ENCODE measurements at places on chromosomes 6 and 20. TPM values are rescaled to one million over a fixed set of nuclear protein-coding genes. Genes with fewer than 3 reads are reported as not detected.

GRCh38 chr6:109079981-109080380 lies 14.7 kb downstream of the SESN1 start:
- H3K36me3 ChIP-seq: no peaks in the 10 kb centered on the region
- no peaks in the 10 kb centered on the region for H3K27me3 ChIP-seq
- H3K4me3 ChIP-seq: no peak overlapping the region
- no peak overlapping the region for H3K27ac ChIP-seq
- peaks cover 13% of the 10 kb centered on the region for H3K4me1 ChIP-seq
- no peak for DNase-seq

DNA sequence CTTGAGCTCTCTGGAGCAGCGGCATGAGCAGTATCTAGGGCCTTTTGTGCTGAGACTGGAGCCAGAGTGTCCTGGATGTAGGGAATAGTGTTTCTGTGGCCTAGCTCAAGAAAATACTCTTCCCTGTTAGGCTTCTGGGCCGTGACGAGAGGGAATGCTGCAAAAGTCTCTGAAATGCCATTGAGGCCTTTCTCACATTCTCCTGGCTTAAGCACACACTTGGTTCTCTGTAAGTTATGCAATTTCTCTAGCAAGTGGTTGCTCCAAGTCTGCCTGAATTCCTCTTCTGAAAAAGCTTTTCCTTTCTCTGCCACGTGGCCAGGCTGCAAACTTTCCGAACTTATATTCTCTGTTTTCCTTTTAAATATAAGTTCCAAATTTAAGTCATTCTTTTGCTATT lies 744.4 kb downstream of the GRIK2 start:
- no peak overlapping the region for H3K4me3 ChIP-seq
- H3K36me3 ChIP-seq: no peaks in the 10 kb centered on the region
- H3K27me3 ChIP-seq: no peaks in the 10 kb centered on the region
- no peak overlapping the region for H3K27ac ChIP-seq
- no peaks in the 10 kb centered on the region for H3K4me1 ChIP-seq

GRCh38 chr6:97049253-97050011 lies 124.9 kb downstream of the KLHL32 start:
- H3K4me1 ChIP-seq: peaks cover 15% of the 10 kb centered on the region
- peak; percentile 40 for DNase-seq
- H3K4me3 ChIP-seq: peak overlapping the region; percentile 7
- H3K36me3 ChIP-seq: no peaks in the 10 kb centered on the region
- peak overlapping the region; percentile 72 for H3K27ac ChIP-seq
- no peaks in the 10 kb centered on the region for H3K27me3 ChIP-seq

DNA sequence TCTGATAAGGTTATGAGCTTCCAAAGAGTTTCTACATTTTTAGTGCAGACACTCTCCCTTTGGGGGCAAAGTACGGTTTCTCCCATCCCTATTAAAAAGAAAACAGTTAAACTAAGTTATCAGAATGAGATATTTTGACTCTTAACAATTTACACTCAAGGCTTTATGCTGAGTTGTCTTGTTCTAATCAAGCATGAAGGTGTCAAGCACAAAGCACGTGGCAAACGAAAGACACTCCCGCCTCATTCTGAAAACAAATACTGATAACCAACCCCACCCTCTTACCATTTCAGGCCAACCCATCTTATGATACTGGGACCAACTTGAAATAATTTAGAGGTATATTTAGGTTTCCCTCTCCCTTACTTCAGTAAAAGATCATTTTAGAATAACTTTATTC lies 24.3 kb downstream of the OR14J1 start:
- no peaks in the 10 kb centered on the region for H3K36me3 ChIP-seq
- H3K27me3 ChIP-seq: peaks cover 36% of the 10 kb centered on the region
- no peak overlapping the region for H3K4me3 ChIP-seq
- H3K4me1 ChIP-seq: no peaks in the 10 kb centered on the region

DNA sequence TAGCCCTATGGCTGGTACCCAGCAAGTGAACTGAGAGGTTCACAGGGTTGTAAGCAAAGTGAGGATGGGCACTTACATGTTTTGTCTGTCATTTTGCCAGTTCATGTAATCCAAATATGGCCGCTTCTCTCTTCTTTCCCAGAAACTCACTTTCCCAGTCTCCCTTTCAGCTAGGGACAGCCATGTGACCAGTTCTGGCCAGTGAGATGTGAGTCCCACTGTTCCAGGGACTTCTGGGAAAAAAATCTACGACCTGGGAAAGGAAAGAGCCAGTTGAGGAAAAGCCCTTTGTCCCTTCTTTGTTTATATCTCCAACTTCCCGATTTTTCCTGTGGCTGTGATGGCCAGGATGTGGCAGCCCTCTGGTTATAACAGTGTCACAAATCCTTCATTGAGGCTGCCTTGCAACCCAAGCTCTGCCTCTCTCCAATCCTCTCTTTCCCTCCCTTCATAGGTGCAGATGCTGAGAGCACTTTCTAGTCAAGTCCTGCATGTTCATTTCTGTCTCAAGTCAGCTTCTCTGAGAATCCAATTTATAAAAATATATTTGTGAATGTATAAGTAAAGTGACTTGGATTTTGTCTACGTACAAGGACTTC lies 148.6 kb upstream of the ZFP64 start:
- no peaks in the 10 kb centered on the region for H3K4me1 ChIP-seq
- H3K4me3 ChIP-seq: no peak overlapping the region
- DNase-seq: no peak
- H3K27me3 ChIP-seq: no peaks in the 10 kb centered on the region

- H3K27ac ChIP-seq: no peak overlapping the region
- no peak for DNase-seq
- no peaks in the 10 kb centered on the region for H3K4me1 ChIP-seq
- no peak overlapping the region for H3K4me3 ChIP-seq
- H3K36me3 ChIP-seq: no peaks in the 10 kb centered on the region
Measured at GRCh38 chr20:47999166-47999565, 213.9 kb upstream of the SULF2 start.

DNA sequence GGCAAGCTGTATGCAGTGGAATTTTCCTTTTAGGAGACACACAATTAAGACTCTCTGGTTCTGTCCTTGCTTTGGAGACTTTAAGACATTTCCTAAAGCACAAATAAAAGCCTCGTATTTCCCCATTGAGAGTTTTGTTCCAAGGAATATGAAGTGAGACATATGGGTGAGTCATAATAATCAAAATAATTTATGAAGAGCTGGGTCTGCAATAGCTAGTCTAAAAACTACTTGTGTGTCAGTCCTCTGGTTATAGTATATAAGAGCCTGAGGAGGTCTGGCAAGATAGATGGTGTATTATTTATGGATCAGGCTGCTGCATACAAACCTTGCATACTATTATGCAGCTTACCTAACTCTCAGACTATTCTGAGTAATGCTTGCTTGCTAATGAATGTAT lies 142.6 kb downstream of the ADGRG6 start:
- H3K36me3 ChIP-seq: no peaks in the 10 kb centered on the region
- H3K27me3 ChIP-seq: peaks cover 1% of the 10 kb centered on the region
- H3K27ac ChIP-seq: no peak overlapping the region
- DNase-seq: no peak
- no peaks in the 10 kb centered on the region for H3K4me1 ChIP-seq

- H3K27ac ChIP-seq: no peak overlapping the region
- H3K27me3 ChIP-seq: peaks cover 1% of the 10 kb centered on the region
- no peak overlapping the region for H3K4me3 ChIP-seq
Measured at GRCh38 chr6:157471895-157472686, 91.1 kb downstream of the ZDHHC14 start.

DNA sequence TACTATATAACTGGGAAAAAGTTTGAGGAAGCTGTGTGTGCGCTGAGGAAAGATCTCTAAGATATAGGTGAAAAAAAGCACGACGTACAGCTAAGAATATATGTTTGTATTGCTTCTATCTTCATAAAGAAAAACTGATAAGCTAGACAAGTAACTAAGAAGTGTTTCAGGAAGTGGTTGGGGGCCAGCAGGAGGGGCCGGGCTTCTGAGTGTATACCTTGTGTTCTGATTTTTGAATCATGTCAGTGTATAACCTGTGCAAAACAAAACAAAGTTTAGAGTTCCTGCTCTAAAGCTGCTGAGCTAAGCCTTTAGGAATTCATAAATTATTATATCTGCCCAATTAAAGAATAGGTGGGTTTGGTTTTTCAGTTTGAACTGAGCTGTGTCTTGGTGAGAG lies 7.9 kb upstream of the OSER1 start:
- H3K27ac ChIP-seq: peak overlapping the region; percentile 75
- H3K4me1 ChIP-seq: peaks cover 49% of the 10 kb centered on the region
- no peaks in the 10 kb centered on the region for H3K36me3 ChIP-seq

- no peak overlapping the region for H3K4me3 ChIP-seq
- no peak for DNase-seq
Measured at GRCh38 chr6:163324688-163325389, 89.7 kb upstream of the QKI start.

SNRNP48 gene
- total RNA-seq: 19.8 TPM

SLC17A9 gene
- total RNA-seq: 78.5 TPM

RIMS1 gene
- total RNA-seq: not detected

CST5 gene
- total RNA-seq: not detected
